ENCODE measurements at places on chromosomes 5 and 9.

DNA sequence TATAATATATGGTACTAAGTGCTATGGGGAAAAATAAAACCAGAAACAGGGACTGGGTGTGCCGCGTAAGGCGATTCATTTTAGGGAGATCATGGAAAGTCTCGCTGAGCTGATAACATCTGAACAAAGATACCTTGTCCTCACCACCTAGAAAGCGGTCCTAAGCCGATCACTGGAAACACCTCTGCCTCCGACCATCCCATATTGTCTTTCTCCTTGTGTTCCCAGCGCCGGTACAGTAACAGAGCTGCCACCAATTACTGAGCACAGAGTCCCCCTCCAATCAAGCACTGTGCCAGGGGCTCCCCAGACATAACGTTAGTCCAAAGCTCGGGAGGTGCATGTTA, 704 bp downstream of the CCDC112 start:
- no peak for DNase-seq

DNA sequence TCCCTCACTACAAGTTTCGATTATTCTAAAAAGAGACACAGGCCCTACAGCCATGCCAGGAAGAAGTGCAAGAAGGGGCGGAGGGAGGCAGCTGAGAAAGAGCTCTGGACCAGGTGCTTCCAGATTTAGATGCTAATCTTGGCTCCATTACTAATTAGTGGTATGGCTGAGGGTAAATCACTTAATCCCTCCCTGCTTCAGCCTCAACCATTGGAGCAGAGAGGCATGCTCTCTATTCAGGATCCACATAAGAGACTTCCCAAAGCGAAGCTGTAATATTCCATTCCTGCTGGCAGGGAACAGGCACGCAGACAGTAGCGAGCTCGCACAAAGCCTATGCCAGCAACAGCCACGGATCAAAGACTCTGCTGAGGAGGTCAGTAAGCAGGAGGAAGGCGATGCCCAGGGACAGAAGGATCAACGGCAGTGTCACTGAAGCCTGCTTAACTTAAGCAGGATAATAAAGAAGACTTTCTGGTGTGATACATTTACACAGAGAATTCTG, 24.2 kb downstream of the LIFR start:
- DNase-seq: no peak

- DNase-seq: no peak
Observed at GRCh38 chr5:177508837-177509236, 789 bp downstream of the DOK3 start.

- DNase-seq: no peak
Observed at GRCh38 chr5:34919077-34919476, 3.6 kb downstream of the BRIX1 start.

GRCh38 chr5:120368923-120369715, 95.0 kb upstream of the PRR16 start:
- no peak for DNase-seq

DNA sequence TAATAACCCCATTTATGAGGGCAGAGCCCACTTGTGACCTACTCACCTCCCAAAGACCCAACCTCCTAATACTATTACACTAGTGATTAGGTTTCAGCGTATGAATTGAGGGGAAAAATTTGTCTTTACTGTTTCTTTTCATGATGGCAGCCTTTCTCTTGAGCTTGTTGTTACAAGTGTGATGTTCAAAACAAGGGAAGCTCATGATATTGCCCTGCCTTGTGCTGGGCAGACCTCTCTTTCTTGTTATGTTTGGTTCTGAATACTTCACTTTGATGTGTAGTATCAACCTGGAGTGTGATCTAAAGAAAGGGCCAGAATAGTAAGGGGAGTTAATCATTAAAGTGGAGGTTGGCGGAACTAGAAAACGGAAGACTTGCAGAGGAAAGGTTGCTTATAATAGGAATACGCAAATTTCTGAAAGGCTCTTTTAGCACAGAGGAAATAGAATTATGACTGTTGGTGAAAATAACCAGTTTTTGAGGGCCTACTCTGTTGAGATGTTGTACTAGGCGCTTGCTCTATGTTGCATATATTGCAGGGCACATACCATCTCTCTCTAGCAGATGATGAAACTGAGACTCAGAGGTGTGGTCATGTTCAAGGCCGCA, 68.2 kb downstream of the MELK start:
- no peak for DNase-seq

DNA sequence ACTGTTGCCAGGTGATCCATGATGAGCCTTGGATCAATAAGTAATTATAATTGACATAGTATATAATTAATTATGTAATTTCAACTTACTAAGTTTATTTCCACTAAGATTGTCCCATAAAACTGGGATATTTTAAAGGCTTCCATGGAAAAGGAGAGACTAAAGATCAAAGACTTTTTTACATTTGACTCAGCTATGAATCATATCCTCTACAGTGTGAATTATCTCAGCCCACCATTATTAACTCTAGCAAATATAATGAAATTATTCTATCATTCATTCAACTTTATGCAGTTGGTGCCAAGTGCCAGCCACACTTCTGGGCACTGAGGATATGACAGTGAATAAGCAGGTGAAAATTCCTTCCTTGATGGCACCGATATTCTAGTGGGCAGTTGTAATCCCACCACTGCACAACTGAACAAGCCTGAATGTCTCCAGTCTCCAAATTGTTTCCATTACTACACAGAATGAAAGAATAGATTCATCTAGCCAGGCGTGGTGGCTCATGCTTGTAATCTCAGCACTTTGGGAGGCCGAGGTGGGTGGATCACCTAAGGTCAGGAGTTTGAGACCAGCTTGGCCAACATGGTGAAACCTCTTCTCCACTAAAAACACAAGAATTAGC, 21.9 kb upstream of the TXN start:
- no peak for DNase-seq

GRCh38 chr5:120382833-120383232, 81.3 kb upstream of the PRR16 start:
- no peak for DNase-seq

DNA sequence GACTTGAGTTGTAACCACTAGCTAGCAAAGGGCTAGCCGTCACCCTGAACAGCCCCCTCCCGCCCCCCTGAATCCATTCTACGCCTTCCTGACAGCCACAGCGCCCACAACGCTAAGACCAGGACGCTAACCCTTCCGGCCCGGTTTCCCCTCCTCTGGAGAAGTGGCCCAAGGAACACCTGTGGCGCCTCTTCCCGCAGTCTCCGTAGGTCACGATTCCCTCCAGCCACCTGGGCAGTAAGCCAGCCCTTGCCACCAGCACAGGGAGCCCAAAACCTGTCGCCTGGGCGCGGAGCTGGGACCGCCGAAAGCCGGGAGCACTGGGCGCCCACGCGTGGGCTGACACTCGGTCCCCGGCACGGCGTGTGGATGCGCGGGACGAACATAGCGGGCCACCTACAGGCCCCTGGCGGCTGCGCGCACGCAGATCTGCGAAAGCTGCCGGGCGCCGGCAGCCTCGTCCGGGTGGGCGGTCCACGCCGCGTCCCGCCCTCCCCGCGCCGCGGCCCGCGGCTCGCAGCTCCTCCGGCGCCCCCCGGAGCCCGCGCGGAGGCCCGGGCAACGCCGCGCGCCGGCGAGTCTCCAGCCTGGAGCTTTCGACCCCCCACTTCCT, 596 bp downstream of the IRF1 start:
- no peak for DNase-seq

DNA sequence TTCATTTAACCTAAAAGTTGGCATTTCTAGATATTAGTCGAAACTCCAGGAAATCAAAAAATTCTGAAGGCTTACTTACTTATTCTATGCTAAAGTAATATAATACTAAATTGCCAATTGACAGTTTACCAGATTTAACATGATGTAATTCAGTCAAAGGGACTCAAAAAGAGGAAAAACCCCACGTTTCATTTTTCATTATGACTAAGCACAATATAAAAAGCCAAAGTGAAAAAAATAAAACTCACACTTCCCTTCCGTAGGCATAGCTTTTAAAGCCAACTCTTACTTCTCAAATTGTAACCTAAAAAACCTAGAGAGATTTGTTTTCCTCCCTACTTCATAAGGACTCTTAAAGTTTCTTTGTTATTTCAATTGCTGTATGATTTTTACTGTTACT, 146.6 kb downstream of the RAPGEF6 start:
- no peak for DNase-seq

- DNase-seq: no peak
Observed at GRCh38 chr9:95936579-95937075, 61.1 kb downstream of the ERCC6L2 start.

GRCh38 chr5:179678223-179679013, 2.4 kb downstream of the CBY3 start:
- DNase-seq: peak; percentile 82

GRCh38 chr5:112253478-112254250, 165.4 kb downstream of the EPB41L4A start:
- DNase-seq: no peak

- DNase-seq: no peak
Observed at GRCh38 chr5:130077007-130077406, 172.7 kb downstream of the CHSY3 start.

DNA sequence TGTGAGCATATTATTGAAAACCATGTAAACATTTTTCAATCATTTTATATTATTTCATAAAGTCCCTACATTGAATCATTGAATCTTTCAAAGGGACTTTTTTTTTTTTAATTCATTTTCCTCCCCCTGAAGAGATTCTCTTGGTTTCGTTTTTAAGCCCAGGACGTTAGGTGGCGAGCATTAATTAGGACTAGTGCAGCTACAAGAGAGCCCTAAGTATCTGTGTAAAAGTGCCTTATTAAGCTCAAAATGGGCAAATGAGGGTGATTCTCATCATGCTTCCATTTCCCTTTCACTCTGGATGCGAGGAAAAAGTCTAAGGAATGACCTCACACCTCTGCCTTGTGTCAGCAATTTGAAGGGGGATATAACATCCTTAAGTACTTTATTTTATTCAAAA, 517.9 kb upstream of the ITGA1 start:
- no peak for DNase-seq

DNA sequence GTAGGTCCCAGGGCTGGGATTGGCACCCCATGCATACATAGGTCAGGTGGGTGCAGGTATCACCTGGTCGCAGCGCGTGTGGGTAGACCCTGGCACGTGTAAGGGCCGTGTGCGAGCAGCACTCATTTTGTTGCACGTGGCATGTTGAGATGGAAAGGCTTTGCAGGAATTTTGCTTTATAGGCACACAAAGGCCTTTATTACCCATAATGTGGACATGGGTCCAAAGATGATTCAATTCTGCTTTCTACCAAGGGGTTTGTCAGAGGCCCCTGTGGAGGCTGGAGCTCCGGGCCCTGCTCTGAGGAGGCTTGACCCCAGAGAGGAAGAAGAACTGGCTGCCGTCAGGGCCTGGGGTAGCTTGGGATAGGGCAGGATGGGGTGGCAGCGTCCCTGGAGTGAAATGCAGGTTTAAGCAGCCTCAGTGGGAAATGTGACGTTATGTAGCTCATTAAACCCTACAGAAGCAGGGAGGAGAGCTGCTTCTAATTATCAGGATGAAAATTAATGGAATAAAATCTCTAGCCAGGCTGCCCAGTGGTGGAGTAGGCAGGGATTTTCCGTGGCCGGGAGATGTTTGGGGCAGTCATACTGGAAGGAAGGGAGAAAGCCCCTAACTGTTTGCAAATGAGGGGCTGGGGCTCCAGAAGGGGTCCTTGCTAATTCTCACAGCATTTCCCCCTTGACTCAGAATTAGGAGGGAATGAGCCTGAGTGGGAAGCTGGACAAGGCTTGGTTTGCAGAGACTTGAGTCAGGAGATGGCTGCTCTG, 103.3 kb upstream of the PITX1 start:
- DNase-seq: no peak

GRCh38 chr9:92055624-92056023, 59.6 kb downstream of the SPTLC1 start:
- no peak for DNase-seq

DNA sequence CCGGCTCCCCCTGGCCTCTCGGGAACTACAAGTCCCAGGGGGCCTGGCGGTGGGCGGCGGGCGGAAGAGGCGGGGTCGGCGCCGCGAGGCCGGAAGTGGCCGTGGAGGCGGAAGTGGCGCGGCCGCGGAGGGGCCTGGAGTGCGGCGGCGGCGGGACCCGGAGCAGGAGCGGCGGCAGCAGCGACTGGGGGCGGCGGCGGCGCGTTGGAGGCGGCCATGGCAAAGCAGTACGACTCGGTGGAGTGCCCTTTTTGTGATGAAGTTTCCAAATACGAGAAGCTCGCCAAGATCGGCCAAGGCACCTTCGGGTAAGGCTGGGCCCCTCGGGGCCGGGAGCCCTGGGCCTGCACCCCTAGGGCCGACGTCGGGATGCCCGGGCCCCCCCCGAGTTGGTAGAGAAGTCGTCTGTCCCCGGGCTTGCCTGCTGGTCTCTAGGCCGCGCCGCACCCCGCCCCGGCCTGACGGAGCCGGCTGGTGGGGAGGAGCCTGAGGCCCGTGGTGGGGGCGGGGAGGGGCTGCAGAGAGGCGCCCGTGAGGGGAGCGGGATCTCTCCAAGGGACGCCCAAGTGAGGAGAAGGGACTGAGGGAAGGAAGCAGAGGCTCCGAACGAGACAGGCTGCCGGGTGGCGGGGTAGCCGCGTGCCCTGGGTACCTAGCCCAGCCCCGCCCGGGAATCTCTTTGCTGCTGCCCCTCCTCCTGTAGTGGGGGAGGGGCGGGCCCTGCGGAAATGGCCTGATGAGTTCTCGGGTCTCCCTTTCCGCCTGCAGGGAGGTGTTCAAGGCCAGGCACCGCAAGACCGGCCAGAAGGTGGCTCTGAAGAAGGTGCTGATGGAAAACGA, at the start of gene CDK9:
Gene CDK9, plus strand, starts transcription at position 102 of the 840 bp plus-strand sequence. Its CDS starts 115 bp downstream, at position 217.
- peak; percentile 83 for DNase-seq

Data from stimulated activated CD8-positive, alpha-beta memory T cell treated with anti-CD3 and anti-CD28 coated beads, Interleukin-7, amount 100 ng/mL, for 1 hour (primary cell).